Stimulated activated CD8-positive, alpha-beta memory T cell treated with anti-CD3 and anti-CD28 coated beads, Interleukin-7, amount 100 ng/mL, for 1 hour (primary cell): ENCODE measurements at places on chromosomes 1 and 21.

GRCh38 chr1:156444407-156445001, 56.1 kb downstream of the MEF2D start:
- DNase-seq: no peak

GRCh38 chr1:154755858-154756730, 114.0 kb downstream of the KCNN3 start:
- no peak for DNase-seq

DNA sequence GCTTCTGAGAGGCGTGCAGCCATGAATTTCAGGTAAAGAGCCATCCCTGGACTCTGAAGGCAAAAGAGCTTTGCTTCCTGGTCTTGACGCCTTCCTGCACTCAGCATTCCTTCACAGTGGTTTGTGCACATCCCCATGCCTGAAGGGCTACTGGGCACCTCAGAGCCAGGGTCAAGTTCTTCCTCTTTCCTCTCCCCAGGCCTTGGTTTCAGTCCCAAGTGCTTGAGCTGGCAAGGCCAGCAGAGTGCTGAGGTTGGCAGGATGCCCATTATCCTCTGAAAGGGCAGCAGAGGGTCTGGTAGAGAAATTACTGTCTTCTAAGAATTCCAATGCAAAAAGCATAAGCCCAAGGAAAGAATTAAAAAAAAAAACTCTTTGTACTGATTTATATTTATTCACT, 1064.9 kb downstream of the TTLL7 start:
- DNase-seq: no peak

DNA sequence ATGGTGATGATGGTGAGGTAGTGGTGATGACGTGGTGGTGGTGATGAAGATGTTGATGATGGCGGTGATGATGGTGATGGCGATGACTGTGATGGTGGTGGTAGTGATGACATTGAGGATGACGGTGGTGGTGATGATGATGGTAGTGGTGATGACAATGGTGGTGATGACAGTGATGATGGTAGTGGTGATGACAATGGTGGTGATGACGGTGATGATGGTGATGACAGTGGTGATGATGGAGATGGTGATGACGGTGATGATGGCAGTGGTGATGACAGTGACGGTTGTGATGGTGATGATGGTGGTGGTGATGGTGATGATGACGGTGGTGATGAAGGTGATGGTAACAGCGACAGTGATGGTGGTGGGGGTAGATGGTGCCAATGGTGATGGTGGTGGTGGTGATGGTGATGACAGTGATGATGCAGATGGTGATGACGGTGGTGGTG, 39.4 kb downstream of the FAAP20 start:
- DNase-seq: no peak

GRCh38 chr1:226216056-226216455, 7.4 kb upstream of the MIXL1 start:
- no peak for DNase-seq

GRCh38 chr1:14928412-14928811, 225.1 kb upstream of the TMEM51 start:
- no peak for DNase-seq

DNA sequence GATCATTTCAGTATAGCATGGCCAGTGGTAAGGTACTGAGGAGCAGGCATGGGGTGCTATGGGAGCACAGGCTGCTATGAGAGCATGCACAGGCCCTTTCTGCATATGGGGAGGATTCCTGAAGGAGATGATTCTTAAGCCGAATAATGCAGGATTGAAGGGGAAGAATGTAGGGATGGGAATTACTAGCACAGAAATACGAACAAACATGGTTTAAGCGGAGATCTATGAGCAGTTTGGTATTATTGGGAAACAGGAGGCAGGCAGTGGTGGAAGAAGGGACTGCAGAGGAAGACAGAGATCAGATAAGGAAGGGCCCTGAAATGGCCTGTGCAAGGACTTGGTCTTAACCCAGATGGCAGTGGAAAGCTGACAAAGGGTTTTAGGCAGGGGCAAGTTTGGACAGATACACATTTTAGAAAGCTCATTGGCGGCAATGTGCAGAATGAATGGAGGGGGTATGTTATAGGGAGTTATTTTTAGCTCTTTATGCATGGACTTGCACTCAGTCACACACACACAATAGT, 1.7 kb downstream of the OSCP1 start:
- no peak for DNase-seq

- no peak for DNase-seq
Measured at GRCh38 chr1:111754984-111755330, 744 bp upstream of the DDX20 start.

DNA sequence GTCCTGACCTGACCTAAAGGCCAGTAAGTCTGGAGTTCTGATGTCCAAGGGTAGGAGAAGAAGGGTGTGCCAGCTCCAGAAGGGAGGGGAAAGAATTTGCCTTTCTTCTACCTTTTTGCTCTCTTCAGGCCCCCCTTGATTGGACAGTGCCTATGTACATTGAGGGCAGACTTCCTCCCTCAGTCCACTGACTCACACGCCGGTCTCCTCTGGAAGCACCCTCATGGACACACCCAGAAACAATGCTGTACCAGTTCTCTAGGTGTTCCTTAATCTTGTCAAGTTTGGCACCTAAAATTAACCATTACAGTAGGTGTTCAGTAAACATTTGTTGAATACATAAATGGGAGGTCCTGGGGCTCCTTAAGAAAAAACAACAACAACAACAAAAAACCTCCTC, 51.0 kb upstream of the POU2F1 start:
- no peak for DNase-seq

DNA sequence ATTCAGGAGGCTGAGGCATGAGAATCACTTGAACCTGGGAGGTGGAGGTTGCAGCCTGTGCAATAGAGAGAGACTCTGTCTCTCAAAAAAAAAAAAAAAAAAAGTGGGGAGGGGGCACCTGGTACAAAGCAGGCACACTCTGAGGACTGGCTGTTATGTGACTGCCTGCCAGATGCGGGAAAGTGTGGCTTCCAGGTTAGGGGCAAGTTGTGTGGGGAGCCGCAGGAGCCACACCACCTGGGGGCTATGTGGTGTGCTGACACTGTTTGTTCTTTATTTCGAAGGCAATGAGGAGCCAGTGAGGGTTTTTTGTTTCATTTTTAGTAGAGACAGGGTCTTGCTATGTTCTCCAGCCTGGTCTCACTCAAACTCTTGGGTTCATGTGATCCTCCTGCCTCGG, 5.7 kb downstream of the THEMIS2 start:
- no peak for DNase-seq

GRCh38 chr1:43039228-43040055, 80.8 kb upstream of the SLC2A1 start:
- no peak for DNase-seq
